ENCODE measurements at places on chromosomes 16 and 17. TPM values are rescaled to one million over a fixed set of nuclear protein-coding genes. Genes with fewer than 3 reads are reported as not detected.

The KIF2B gene
- polyA plus RNA-seq = not detected

The SLC47A2 gene
- not detected for polyA plus RNA-seq

The KRTAP4-9 gene
- polyA plus RNA-seq = not detected

The CCL1 gene
- polyA plus RNA-seq = not detected

The PLA2G10 gene
- polyA plus RNA-seq = not detected

The TM4SF5 gene
- polyA plus RNA-seq = not detected

The UBALD1 gene
- polyA plus RNA-seq = 4.1 TPM

The DCUN1D3 gene
- 9.2 TPM for polyA plus RNA-seq

The TBC1D3K gene
- polyA plus RNA-seq = not detected

The HBQ1 gene
- polyA plus RNA-seq = 4.5 TPM

The OR1F1 gene
- 2.5 TPM for polyA plus RNA-seq

The CD300A gene
- not detected for polyA plus RNA-seq

The TEX19 gene
- not detected for polyA plus RNA-seq

The EVPLL gene
- not detected for polyA plus RNA-seq

The CCL7 gene
- not detected for polyA plus RNA-seq

The RAB11FIP4 gene
- 25.1 TPM for polyA plus RNA-seq

The PRCD gene
- 22.5 TPM for polyA plus RNA-seq

The XAF1 gene
- not detected for polyA plus RNA-seq

The ATP6V0A1 gene
- polyA plus RNA-seq = 94.0 TPM

The NPIPB5 gene
- polyA plus RNA-seq = 20.4 TPM

The C17orf67 gene
- polyA plus RNA-seq = 0.15 TPM

The CNEP1R1 gene
- 44.2 TPM for polyA plus RNA-seq

The PER1 gene
- 2.0 TPM for polyA plus RNA-seq

The ZPBP2 gene
- not detected for polyA plus RNA-seq

The MRPL45 gene
- 31.7 TPM for polyA plus RNA-seq

The MYH13 gene
- 0.05 TPM for polyA plus RNA-seq

The MEIOC gene
- not detected for polyA plus RNA-seq

The CCL17 gene
- polyA plus RNA-seq = not detected

All from neural cell (in vitro differentiated cells).